Occipital lobe (tissue), 3 donors: ENCODE measurements at places on chromosomes 2 and 18.

DNA sequence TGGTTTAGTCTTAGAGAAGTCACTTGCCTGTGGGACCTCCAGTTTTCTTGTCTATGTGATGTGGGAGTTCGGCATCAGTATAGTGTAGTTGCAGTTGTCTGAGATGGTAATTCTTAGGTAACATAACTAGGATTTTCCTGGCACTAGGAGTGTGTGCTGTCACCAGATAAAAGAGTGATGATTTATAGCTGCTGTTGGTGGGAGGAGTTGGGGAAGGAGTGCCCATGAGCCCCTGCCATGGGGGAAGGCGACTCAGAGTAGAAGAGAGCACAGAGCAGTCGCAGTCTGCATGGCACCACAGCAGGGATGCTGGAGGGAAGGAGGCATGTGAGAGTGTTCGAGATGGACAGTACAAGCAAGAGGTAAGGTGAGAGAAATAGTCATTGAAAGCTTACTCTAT lies 38.7 kb downstream of the ATP9B start:
- DNase-seq, result no peak

DNA sequence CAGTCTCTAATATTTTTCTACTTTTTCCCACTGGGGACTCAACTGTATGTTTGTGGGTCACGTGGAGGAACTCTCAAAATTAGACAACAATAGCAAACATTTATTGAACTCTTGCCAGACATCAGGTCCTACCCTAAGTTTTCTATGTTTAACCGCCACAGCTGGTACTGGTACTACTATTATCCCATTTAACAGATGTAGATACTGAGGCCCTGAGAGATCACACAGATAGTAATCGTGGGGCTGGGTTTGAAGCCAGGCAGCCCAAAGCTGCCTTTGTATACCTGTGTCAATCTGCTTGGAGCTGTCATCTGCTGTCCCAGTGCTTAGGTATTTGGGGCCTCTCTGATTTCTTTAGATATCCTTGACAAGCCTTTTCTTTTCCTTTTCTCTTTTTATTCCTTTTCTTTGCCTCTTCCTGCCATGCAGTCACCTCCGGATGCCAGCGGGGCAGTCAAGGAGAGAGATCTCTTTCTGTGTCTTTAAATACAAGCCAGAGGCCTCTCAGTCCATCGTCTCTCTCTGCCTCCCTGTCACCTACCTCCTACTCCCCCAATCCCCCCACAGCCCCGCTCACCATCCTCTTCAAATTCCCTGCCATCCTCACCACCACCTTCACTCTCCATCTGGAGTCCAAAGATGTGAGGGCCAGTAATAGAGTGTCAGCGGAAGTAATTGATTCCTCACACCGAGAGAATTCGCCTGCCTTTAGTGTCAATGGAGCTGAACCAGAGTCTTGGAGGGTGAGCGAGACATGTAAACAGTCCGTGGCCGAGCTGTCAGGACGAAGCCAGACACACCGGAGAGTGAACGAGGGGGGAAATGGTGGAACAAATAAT lies 23.4 kb downstream of the NRP2 start:
- no peak for DNase-seq

GRCh38 chr2:102686479-102687439 lies 67.4 kb downstream of the SLC9A2 start:
- no peak for DNase-seq

DNA sequence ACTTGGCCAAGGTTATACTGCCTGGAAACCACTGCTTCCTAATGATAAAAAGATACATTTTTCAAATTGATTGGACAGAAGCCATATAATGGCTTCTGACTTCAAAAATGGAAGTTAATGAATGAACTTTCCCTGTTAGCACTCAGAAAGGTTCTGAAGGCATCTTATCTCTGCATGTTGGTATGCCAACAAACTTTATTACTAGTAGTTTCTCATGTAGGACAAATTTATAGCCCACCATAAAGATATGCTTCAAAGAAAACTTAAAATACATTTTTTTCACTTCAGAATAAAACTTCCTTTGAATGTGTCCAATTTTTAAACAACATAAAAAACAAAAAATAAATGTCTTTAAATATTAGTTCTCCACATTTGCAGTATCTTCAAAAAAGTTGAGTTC lies 10.0 kb downstream of the DOCK10 start:
- no peak for DNase-seq

DNA sequence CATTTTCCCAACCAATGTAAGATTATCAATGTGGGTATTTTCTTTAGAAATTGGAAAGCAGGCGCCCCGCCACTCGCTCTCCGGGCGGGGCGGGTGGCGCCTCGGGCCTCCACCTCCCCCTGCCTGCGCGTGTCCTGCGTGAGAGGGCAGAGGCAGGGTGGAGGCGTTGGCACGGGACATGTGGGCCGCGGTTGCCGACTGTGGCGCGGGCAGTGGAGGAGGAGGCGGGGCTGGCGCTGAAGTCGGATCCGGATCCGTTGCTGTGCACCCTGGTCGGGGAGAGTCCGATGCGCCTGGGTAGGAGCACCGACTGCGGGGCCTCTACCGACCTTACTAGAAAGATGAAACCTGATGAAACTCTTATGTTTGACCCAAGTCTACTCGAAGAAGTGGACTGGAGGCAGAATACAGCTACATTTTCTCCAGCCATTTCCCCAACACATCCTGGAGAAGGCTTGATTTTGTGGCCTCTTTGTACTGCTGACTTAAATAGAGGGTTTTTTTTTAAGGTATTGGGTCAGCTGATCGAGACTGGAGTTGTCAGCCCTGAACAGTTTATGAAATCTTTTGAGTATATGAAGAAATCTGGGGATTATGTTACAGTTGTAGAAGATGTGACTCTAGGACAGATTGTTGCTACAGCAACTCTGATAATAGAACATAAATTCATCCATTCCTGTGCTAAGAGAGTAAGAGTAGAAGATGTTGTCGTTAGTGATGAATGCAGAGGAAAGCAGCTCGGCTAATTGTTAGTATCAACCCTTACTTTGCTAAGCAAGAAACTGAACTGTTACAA lies 37.9 kb downstream of the PMS1 start:
- DNase-seq, result no peak

- DNase-seq, result no peak
Observed at GRCh38 chr2:74892609-74893008, 58.7 kb downstream of the HK2 start.

DNA sequence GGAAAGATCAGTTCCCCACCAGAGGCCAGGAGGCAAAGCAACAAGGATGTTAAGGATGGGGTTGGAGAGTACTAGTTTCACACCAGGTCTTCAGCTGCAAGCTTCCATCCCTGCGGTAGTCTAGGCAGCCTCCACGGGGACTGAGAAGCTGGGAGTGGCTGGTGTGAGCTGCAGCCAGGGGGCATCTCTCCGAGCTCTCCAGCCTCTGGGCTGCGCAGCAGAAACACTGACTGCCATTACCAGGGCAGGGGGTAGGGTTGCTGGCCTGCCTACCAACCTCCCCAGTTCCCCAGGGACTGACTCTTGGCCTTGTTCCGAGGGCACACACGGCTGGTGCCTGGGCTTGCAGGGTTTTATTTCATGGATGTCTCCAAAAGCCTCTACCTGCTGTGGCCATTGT lies 15.9 kb downstream of the GATA6 start:
- no peak for DNase-seq

DNA sequence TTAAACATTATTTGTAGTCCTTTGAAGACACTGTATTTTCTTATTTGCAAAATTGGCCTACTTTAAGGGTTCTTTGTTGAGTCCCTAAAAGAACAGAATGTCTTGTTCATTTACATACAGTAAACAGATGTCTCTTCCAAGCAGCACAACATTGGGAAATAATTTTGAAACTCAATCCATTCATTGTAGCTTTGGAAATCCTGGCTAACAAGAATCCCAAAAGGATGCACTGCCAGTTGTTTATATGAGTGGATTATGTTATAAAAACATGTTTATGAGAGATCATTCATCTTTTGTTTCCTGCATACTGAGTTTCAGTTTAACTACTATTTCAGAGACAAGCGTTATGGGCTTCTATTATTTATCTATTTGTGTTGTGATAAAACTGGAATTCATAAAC lies 499.3 kb downstream of the PID1 start:
- no peak for DNase-seq

- no peak for DNase-seq
Observed at GRCh38 chr18:21479721-21480120, 120.8 kb downstream of the ESCO1 start.

DNA sequence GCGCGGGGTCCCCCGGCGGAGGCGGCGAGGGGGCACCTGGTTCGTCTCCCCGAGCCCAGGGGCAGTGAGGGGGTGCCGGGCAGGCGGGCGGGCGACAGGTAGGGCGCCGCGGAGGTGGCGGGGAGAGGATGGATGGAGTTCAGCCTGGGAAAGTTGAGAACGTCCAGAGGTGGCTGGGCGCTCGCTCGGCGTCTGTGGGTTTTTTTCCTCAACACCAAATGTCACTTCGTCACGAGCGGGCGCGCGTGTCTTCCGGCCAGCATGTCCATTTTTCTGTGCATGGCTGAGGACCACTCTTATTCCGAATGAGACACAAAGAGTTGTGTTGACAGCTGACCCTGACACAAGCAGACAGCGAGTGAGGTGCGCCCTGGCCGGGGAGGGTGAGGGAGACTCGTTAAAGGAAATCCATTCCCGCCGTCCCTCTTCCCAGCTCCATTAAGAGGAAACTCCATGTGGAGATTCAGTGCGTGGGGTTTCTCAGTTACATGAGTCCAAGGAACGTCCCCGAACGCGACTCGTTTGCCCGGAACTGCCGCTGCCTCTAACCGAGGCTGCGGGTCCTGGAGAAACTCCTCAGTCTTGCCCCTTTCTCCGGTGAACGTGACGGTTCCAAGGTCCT lies 859 bp downstream of the GREB1L start:
- DNase-seq, result no peak
